ENCODE measurements at places on chromosomes 12 and 14. TPM values are rescaled to one million over a fixed set of nuclear protein-coding genes. Genes with fewer than 3 reads are reported as not detected.

GRIP1 gene
- total RNA-seq, result 0.96 TPM

RFX4 gene
- total RNA-seq, result not detected

GPRC5A gene
- 18.6 TPM for total RNA-seq

YBX3 gene
- 64.5 TPM for total RNA-seq

SERPINA3 gene
- total RNA-seq, result 1.3 TPM

CCDC196 gene
- total RNA-seq, result not detected

ADCY4 gene
- 15.5 TPM for total RNA-seq

NANOG gene
- total RNA-seq, result not detected

ERBB3 gene
- total RNA-seq, result 0.38 TPM

RPS6KA5 gene
- 1.2 TPM for total RNA-seq

SOAT2 gene
- total RNA-seq, result not detected

SPPL3 gene
- 2.9 TPM for total RNA-seq

OAS2 gene
- 3.1 TPM for total RNA-seq

SYNDIG1L gene
- under 0.01 TPM for total RNA-seq

DIO3 gene
- not detected for total RNA-seq

SPX gene
- total RNA-seq, result 0.38 TPM

KRT2 gene
- total RNA-seq, result not detected

SDS gene
- not detected for total RNA-seq

NOS1 gene
- total RNA-seq, result not detected

PTGER2 gene
- total RNA-seq, result 5.2 TPM

IL22 gene
- total RNA-seq, result not detected

NEMP1 gene
- 13.2 TPM for total RNA-seq

CHGA gene
- not detected for total RNA-seq

PELI2 gene
- 3.8 TPM for total RNA-seq

TTC6 gene
- total RNA-seq, result not detected

PNMA1 gene
- 16.1 TPM for total RNA-seq

E2F7 gene
- total RNA-seq, result 28.6 TPM

CBX5 gene
- total RNA-seq, result 18.0 TPM

OTX2 gene
- not detected for total RNA-seq

SLC4A8 gene
- total RNA-seq, result 1.3 TPM

CHD8 gene
- total RNA-seq, result 59.4 TPM

TMPRSS12 gene
- not detected for total RNA-seq

TEX52 gene
- total RNA-seq, result not detected

CABP1 gene
- 16.1 TPM for total RNA-seq

FOXG1 gene
- under 0.01 TPM for total RNA-seq

CATSPERB gene
- total RNA-seq, result not detected

CAPS2 gene
- total RNA-seq, result 7.0 TPM

RPGRIP1 gene
- not detected for total RNA-seq

ASIC1 gene
- total RNA-seq, result 0.85 TPM

MORN3 gene
- total RNA-seq, result 0.56 TPM

NKX2-8 gene
- not detected for total RNA-seq

OTOGL gene
- total RNA-seq, result 0.28 TPM

PMEL gene
- 1.1 TPM for total RNA-seq

MYH6 gene
- total RNA-seq, result not detected

CFAP54 gene
- 4.2 TPM for total RNA-seq

GARIN6 gene
- not detected for total RNA-seq

SERPINA9 gene
- total RNA-seq, result 0.28 TPM

JAG2 gene
- 0.58 TPM for total RNA-seq

ARHGEF25 gene
- 27.1 TPM for total RNA-seq

IL23A gene
- total RNA-seq, result 0.28 TPM

All from regular cardiac myocyte (primary cell).